ENCODE measurements at places on chromosomes 4 and X.

- DNase-seq, result no peak
These were observed 85.9 kb upstream of the GPR34 start for GRCh38 chrX:41602816-41603345.

GRCh38 chr4:108100827-108101226 lies 67.9 kb downstream of the LEF1 start:
- no peak for DNase-seq

- DNase-seq, result no peak
These were observed 17.4 kb downstream of the TMEM192 start for GRCh38 chr4:165095291-165095690.

DNA sequence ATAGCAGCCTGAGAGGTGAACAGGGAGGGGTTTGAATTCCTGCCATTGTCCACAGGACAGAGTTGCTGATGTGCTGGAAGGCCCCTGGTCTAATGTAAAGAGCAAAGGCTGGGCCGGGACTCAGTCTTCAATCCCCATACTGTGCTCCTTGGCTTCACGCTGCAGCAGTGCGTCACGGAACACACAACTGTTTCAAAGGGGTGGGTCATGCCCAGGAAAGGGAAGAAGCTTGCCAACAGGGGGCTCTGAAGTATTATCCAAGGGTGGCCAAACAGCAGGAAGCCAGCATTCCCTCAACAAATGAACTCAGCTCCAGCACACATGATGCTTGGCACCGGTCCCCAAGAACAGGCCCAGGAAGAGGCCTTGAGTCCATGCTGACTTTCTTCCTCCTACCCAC lies 122.5 kb downstream of the NFKB1 start:
- DNase-seq, result no peak

- DNase-seq, result peak; percentile 48
These were observed 213.4 kb upstream of the LNX1 start for GRCh38 chr4:53804719-53805118.

DNA sequence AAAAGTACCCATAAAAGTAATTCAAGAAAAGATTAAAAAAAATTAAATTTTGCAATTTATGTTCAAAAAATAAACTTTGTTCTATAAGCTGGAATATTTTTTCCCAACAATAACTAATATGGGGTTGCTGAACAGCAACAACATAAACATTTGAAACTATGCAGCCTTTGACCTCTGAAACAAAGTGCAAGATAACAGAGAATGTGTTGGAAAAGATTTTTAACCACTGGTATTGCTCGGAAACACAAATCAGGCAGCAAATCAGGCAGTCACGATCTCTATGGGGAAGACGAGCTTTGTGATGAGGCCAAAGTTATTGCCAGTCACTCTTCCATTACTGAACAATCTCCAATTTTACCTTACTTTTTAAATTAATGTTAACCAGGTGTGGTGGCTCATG lies 332.1 kb downstream of the PABPC4L start:
- no peak for DNase-seq

- DNase-seq, result no peak
These were observed 322.7 kb upstream of the HAND2 start for GRCh38 chr4:173852775-173853174.

DNA sequence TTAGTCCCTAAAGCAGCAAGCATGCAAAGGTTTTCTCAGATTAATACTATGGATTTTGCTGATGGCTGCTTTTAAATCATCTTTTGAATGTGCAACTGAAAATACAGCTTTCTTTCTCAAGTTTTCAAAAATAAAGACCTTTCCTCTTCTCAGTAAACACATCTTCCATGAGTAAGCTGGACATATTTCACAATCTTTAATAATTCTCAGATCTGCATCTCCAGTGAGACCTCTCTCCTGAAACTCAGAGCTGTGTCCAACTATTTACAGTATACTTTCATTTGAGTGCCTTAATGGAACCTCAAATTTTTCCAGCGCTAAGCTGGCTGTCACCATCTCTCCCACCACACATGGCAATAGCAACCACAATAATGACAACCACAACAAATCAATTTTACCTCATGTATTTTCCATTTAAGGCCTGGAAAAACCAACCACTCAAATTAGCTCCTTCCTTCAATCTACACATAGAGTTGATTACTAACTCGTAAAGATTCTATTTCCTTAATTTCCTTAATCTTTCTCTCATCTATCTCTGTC lies 192.4 kb upstream of the RPL34 start:
- no peak for DNase-seq

- no peak for DNase-seq
These were observed 55.6 kb downstream of the SEL1L3 start for GRCh38 chr4:25807102-25807728.

GRCh38 chrX:18873189-18873791 lies 110.6 kb downstream of the PHKA2 start:
- DNase-seq, result no peak

DNA sequence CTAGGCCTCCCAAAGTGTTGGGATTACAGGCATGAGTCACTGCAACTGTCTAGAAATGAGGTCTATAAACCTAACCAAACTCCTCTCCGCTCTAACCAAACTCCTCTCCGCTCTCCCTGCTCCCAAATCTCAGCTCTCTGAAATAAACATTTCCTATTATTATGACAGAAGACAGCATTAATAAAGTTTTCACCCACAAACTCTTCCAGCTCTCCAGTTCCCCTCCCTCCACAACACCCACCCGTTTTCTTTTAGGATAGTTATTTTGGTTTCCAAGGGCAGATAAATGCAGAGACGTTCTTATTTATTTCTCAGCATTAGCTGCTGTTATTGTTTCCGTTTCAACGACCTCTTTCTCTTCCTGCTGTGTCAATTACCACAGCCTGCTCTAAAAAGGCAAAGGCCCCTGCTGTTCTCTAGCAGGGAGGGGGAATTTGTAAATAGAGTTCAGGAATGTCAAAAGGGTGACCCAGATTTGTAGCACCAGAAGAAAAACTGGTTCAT lies 13.3 kb upstream of the SCD5 start:
- DNase-seq, result no peak
